Activated CD8-positive, alpha-beta memory T cell treated with anti-CD3 and anti-CD28 coated beads for 1 hour (primary cell): ENCODE measurements at places on chromosomes 7 and 10.

DNA sequence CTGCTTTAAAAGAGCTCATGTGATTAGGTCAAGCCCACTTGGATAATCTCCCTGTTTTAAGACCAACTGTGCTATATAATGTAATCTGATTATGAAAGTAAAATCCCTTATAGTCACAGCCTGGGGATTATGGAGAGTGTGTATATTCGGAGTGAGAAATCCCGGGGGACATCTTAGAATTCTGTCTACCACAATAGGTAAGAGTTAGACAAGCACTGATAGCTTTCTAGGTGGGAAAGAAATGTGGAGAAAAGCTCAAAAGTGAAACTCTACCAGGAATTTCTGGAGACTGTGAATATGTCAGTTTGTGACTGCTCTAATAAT lies 2.9 kb upstream of the VCL start:
- DNase-seq: no peak

GRCh38 chr10:12388671-12389070 lies 39.3 kb downstream of the CAMK1D start:
- no peak for DNase-seq

DNA sequence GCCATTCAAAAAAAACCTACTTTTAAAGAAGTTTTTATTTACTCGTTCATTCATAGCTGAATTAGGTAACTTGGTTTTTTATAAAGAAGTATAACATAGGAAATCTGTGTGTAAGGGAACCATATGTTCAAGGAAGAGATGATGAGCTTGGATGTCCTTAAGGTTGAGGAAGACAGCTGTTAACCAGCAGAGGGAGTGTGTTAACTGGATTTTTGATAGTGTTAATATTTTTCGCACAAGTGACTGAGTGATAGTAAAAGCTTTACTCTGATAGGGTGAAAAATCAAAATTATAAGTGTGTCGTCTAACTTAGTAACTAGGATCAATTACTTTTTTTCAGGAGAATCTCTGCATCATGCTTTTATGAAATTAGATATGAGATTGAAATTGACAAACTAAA lies 134.7 kb downstream of the ARL5B start:
- no peak for DNase-seq

GRCh38 chr7:2860627-2861133 lies 16.6 kb upstream of the GNA12 start:
- no peak for DNase-seq

DNA sequence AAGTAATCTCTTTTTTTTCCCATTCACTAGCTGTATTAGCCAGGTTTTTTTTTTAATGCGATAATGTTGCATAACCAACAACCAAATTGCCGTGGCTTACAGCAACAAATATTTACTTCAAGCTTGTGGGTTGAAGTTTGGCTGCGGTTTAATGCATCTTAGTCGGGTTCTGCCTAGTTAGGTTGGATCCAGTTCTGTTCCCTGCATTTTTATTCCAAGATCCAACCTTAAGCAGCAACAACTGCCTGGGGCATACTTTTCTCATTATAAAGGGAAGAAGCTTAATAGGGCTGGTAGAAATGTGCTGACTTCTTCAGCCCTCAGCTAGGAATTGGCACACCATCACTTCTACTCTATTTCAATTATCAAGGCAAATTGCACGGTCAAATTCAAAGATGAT lies 1115.5 kb upstream of the AUTS2 start:
- no peak for DNase-seq

- no peak for DNase-seq
Measured at GRCh38 chr10:110149259-110149658, 58.1 kb upstream of the MXI1 start.

DNA sequence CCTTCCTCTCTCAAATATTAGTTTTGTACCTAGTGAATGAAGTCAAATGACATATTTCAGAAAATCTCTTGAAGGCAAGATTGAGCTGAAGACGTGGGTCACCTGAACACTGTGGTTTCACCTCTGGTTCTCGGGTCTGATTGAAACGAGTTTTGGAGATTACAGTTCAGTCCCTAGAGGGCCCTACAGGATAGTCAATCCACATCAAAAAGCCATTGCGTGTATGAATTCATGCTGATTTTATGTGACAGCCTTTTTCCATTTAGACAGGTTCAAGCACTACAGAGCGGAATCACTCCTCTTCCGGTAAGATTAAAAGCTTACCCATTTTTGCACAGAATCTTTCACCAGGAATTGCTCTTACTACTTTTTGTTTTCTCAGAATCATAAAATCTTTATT lies 62.2 kb downstream of the VIM start:
- DNase-seq: no peak

- DNase-seq: no peak
Measured at GRCh38 chr7:31553661-31554081, 39.8 kb downstream of the ITPRID1 start.

DNA sequence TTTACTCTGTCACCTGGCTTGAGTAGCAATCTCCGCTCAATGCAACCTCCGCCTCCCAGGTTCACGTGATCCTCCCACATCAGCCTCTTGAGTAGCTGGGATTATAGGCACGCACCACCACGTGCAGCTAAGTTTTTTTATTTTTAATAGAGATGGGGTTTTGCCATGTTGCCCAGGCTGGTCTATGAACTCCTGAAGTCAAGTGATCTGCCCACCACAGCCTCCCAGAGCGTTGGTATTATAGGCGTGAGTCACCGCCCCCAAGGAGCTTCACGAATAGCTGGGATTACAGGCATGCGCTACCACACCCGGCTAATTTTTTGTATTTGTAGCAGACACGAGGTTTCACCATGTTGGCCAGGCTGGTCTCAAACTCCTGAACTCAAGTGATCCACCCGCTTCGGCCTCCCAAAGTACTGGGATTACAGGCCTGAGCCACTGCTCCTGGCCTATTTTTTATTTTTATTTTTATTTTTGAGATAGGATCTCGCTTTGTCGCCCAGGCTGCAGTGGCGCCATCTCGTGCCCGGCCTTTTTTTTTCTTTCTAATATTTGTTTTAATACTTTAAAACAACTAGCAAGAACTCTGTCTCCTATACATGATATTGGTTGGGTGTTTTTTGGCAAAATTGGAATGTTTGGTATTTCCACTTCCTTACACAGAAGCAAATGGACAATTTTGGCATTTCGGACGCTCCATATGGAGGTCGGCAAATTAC lies 1.1 kb downstream of the EFCAB10 start:
- DNase-seq: no peak

GRCh38 chr10:2990764-2991163 lies 76.6 kb upstream of the PFKP start:
- no peak for DNase-seq

DNA sequence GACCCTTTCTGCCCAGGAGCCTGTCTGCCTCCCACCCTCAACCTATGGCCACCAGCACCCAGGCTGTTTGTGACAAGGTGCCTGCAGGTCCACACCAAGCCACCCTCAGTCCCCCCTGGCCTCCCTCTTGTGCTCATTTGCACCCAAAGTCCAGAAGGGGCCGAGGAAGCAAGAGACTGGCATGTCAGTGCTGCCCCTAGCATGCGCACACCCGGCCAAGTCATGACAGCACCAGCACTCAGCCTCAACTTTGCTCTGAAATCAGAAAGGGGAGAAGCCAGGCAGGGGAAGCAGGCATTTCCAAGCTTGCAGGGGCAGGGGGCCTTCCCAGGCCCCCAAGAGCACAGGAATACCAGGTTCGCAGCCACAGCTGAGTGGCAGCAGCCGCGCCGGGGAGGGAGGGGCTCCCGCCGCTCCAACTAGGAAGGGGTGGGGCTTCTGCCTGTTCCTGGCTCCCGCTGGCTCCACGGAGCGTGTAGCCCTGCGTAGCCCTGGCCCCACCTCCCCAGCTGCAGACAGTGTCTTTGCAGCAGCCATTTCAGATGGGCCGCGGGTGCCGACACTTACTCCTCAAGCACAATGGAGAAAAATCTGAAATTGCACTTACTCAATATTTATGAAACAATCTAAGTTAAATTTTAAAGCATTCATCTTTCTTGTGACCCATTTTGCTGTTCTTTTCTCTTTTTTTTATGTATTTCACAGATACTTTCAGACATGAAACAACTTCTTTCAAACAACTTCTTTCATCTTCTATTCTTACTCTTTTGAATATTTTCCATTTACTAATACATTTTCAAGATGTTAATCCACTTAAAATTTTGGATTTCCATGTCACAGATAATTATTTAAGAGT lies 54.9 kb upstream of the ABCB5 start:
- no peak for DNase-seq

DNA sequence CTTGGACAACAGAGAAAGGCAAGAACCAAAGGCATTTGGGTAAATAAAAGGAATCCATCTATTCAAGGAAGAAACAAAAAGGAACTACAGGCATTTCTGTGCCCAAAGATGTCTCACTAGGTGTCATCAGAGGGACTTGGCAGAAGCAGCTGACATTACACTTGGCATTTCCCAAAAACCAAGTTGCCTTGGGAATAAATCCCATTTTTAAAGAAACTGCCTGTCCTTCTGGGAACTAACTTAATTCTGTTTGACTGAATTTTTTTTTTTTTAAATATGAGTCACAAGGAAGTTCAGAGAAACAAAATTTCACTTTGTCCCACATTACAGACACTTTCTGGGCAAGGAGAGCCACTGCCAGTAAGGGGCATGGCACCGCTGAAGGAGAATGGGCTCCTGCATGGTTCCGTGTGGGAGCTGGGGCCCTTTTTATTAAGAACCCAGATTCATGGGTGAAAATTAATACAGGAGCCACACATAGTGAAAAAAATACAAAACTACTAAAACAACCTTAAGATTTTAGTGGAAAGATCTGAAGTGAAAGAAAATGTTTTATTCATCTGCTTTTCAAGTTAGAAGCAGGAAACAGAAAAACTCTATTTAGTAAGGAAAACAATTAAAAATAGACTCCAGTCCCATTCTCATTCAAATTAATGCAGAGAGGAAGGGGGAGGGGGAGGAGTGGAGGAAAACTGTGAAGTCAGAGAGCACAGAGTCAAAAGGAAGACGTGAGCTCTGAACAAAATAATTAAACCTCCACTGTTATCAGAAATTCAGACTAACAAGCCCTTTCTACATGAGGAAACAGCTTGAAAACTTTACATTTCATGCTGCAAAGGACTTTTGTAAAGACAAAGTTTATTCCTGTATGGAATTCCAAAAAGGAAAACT lies 118.4 kb upstream of the PDLIM1 start:
- no peak for DNase-seq

DNA sequence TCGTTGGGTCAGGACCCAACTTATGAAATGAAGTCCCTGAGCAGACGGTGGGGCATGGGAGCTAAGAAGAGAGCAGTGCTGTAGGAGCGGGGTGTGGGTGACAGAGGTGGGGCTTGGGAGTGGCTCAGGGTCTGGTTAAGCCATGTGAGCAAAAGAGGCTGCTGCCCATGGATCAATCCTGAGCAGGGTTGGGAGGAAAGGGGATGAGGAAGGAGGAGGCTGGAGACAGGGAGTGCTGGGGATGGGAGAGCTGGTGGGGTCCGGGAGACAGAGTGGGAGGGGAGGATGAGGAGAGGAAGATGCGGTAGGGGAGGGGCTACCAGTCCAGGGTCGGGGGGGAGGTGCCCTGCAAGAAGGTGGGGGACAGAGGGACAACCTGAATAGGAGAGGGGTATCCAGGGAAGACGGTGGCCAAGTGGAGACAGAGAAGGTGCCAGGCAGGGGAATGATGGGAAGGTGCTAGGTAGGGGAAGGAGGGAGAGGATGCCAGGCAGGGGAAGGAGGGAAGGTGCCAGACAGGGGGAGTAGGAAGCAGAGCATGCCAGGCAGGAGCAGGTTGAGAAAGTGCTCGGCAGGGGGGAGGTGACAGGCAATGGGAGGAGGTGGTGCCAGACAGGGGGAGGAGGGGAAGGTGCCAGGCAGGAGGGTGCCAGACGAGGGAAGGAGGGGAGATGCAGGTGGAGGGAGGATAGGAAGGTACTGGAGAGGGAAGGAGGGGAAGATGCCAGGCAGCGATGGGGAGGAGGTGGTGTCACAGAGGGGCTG lies 27.5 kb upstream of the SMARCD3 start:
- no peak for DNase-seq

DNA sequence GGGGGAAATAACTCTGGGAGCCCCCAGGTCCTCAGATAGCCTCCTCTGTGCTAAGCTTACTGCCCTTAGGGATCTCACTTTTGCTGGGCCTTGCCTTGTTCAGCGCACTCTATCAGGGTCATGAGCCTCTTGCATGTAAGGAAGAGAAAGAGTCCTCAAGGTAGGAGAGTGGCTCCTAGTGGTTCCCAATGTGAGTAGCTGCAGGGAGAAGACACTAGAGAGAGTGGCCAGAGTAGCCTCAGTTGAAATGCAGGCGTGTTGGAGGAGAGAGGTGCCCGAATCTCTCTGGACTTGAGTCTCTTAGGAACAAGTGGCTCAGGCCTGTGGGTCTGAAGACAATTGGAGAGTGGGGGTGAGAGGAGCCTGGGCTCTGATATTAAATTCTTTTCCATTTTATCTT lies 94.3 kb upstream of the SORCS3 start:
- no peak for DNase-seq

DNA sequence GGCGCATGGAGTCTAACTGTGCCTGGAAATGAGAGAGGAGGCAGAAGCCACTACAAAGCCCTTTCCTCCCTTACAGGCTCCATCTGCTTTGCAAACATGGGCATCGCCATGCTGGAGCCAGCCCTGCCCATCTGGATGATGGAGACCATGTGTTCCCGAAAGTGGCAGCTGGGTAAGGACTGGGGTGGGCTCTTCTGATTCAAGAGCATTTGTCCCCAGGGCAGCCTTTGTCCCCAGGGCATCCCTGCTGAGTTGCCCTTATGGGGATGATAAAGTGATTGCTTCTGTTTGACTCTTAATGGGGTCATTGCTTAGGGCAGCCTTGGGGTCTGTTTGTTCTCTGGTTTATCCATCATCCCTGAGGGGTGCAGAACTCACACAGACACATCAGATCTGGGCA lies 16.8 kb downstream of the SLC18A2 start:
- DNase-seq: no peak

GRCh38 chr7:71835056-71835455 lies 577.1 kb downstream of the CALN1 start:
- DNase-seq: no peak

DNA sequence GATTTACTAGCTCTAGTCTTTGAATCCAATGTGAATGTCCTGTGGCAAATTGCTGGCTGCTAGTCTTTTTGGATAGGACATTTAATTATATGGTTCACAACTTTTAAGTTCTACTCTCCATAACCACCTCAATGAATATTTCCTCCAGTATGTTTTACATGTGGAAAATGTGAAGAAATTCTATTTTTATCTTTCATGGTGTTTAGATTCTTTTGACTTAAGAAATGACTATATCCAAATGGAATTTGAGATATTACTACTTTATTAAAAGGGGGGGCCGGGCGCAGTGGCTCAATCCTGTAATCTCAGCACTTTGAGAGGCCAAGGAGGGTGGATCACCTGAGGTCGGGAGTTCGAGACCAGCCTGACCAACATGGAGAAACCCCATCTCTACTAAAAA lies 202.0 kb downstream of the ARL4A start:
- no peak for DNase-seq

- no peak for DNase-seq
Measured at GRCh38 chr7:72405871-72406270, 6.3 kb downstream of the CALN1 start.

DNA sequence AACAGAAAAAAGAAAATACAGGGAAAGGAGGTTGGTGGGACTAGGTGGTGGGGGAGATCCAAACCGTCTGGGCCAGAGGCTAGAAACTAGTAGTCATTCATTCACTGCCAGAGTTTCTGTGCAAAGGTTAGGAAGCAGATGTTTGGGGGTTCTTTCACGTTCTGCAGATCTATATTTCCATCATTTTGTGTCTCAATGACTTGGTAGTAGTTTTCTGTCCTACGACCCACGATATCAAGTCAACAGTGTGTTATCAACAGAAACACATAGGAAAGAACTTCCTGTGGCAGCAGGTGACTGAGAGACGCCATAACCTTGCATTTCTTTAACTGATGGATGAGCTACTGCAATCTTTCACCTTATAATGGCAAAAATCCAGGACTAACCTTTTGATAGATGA lies 1.8 kb downstream of the CEP55 start:
- no peak for DNase-seq
